B cell (primary cell): ENCODE measurements at places on chromosomes 6 and 20. TPM values are rescaled to one million over a fixed set of nuclear protein-coding genes. Genes with fewer than 3 reads are reported as not detected.

FAM210B gene
- total RNA-seq, result 10.5 and 13.6 TPM in 2 replicates

BPIFA1 gene
- total RNA-seq, result not detected in 2 replicates

SEMG1 gene
- not detected in 2 replicates for total RNA-seq

NRSN1 gene
- total RNA-seq, result not detected in 2 replicates

LGSN gene
- not detected in 2 replicates for total RNA-seq

SIRPB1 gene
- 1.3 and 1.7 TPM in 2 replicates for total RNA-seq

RNF144B gene
- 17.0 and 21.4 TPM in 2 replicates for total RNA-seq

SASH1 gene
- 0.07 and 0.51 TPM in 2 replicates for total RNA-seq

KHDC1 gene
- 2.9 and 3.5 TPM in 2 replicates for total RNA-seq

CDYL gene
- total RNA-seq, result 61.0 and 63.0 TPM in 2 replicates

SLC2A10 gene
- not detected in 2 replicates for total RNA-seq
